ENCODE measurements at places on chromosomes 6 and 20.

- no peak for DNase-seq
Measured at GRCh38 chr20:35527122-35527769, 2.2 kb downstream of the C20orf173 start.

DNA sequence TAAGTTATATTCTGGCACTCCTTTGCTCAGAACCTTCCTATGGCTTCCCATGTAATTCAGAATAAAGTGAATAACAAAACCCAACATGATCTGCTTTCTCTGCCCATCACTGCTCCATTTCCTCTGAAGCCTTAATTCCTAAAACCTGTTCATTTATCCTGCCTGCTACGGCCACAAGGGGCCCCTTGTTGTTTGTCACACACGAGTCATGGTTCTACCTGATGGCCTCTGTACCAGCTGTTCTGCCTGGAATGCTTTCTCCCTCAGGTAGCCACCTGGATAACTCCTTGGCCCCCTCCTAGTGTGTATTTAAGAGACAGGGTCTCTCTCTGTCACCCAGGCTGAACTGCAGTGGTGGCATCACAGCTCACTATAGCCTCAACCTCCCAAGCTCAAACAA lies 26.8 kb downstream of the ERGIC3 start:
- DNase-seq = no peak

- DNase-seq = no peak
Measured at GRCh38 chr6:2240961-2241360, 4.4 kb downstream of the GMDS start.

GRCh38 chr20:346640-347316 lies at the start of gene NRSN2:
NRSN2 (plus strand) TSS chr20:347111; CDS start chr20:349644, 2,533 bp downstream.
- no peak for DNase-seq

DNA sequence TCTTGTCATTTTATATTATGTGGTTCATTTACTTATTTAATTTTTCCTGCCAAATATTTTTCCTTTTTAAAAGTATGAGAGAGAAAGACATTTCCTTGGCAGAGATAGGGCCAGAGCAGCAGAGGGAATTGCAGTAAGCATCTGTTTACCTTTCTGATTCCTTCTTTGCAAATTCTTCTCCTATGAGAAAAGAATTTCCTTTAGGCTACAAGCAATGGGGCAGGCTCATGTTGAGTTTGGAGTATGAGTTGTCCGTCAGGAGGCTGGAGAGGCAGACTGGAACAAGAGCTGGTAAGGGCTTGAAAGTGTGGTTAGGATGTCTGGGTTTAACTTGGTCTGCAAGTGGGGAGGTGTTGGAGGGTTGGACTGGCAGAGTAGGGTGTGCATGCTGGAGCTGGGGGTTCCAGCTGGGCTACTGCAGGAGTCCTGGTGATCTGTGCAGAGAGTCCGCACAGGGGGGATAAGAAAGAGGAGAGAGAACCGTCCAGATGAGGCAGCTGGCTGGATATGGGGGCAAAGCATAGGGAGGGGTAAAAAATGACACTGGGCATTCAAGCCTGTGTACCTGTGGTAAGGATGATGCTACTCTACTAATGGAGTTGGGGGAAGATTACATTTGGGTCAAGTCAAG lies 19.7 kb downstream of the TIAM2 start:
- no peak for DNase-seq

GRCh38 chr20:56426926-56427325 lies 14.9 kb downstream of the CASS4 start:
- no peak for DNase-seq

- DNase-seq = no peak
Measured at GRCh38 chr6:127547904-127548649, 28.9 kb upstream of the C6orf58 start.

- DNase-seq = no peak
Measured at GRCh38 chr6:80356545-80356944, 250.1 kb downstream of the BCKDHB start.

DNA sequence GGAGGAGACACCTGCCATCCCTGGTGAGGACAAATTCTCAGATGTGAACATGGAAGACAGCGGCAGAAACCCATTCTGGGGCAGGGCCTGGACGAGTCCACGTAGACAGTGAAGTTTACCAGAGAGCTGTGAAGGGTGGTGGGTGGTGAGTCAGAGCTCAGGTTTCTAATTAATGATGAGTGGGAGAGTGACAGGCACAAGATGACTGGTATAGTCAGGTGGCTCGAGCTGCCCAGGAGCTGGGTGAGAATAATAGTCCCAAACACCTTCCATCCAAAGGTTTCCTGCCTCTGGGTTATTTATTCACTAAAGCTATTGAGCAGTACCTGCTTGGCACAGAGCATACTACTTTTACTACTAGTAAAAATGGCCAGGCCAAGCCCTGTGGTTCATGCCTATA lies 6.0 kb downstream of the TLDC2 start:
- peak; percentile 82 for DNase-seq

DNA sequence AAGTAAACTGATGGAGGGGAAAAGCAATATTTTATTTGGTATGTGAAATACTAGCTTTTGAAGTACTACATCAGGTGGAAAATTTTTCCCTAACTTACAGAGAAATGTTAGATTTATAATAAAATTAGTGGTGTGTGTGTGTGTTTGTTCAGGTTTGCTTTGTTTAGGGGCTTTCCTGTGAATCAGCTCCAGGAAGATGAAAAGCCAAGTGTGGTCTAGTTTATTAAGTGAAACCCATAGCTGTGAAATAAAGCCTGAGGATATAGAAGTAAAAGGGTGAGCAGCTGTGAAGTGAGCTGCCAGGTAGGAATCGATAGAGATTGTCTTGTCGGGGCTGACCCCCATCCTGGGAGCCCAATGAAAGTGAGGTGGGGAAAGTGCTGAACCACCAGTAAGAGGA lies 347.6 kb upstream of the IMPG1 start:
- no peak for DNase-seq

DNA sequence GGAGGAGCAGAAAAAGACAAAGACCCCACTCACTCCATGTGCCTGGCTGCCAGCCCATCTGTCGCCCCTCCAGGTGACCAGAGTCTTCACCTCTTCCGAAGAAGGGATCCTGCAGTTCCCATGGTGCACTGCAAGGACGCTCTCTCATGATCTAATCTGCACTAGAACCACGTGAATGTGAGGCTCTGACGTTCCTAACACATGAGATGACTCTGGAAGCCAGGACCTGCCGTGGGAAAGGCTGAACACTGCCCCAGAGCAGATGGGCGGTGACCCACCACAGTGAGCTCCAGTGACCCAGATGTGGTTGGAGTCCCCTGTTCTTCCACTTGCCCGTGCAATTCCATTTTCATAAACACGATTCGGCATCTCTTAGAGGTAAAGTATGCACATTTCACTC lies 39.6 kb upstream of the PDE10A start:
- DNase-seq = no peak

DNA sequence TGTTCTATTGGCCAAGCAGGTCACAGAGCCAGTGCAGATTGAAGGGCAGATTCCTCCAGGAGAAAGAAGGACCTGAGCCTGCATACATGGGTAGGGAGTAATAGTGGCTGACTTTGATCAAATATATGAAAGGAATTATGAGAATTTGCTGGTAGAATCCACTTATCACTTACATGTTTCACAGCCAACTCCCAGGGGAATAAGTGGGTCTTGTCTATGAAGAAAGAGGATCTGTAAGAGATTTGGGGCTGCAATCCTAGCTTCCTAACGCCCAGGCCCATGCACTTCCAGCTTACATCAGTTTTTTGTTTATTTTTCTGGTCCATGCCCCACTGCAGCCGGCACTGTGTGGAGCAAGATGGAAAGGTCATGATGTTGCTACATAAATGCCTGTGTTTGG lies 107.9 kb upstream of the SYNDIG1 start:
- no peak for DNase-seq

GRCh38 chr6:112310439-112311125 lies 36.5 kb upstream of the RFPL4B start:
- DNase-seq = no peak

Measured in epithelial cell of proximal tubule (primary cell).